ENCODE measurements at places on chromosomes 16 and 17.
A peak's percentile ranks its signal among the peaks of the same experiment; 100 is the strongest.

DNA sequence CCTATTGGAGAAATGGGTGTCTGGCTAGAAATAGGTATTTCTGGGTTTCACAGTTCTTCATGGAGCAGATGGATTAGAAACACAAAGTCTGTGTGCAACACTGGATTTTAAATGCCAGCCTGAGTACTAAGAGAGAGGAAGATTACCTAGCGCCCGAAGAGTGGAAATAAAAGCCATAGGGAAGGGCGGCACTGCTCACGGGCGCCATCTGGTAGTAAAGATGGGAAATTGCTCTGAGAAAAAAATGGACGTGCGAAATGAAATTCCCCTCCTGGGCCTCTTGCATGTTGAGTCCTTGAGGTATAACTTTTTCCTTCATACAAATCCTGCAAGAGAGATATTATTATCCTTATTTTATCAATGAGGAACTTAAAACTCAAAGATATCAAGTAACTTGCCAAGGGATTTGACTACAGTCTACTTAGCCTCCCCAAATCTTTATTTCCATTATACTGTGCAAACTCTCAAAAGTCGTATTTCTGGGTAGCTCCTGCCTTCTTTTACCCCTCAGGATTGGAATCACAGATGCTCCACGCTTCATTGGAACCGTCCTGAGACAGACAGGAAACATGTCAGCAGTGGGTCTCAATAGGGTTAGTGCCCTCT is 72.8 kb downstream of the MMD start:
- DNase-seq: peak; percentile 59

DNA sequence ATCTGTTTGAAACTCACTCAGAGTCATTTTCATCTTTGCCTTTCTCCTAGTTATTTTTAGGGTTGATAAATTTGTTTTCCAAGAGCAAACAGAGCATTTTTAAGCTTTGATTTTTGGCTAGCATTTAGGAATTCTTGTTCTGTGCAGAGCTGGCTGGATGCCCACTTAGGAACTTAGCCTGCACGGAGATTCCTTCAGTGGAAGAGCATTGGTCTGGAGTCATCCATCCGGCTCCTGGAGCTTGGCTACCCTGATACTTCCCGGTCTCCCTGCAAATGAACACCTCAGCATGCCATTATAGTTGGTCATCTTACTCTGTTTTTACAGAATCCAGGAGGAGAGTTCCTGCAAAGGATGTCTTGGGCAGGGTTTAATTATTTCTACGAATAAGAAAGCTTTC is 57.1 kb downstream of the SPECC1 start:
- DNase-seq: peak; percentile 95

DNA sequence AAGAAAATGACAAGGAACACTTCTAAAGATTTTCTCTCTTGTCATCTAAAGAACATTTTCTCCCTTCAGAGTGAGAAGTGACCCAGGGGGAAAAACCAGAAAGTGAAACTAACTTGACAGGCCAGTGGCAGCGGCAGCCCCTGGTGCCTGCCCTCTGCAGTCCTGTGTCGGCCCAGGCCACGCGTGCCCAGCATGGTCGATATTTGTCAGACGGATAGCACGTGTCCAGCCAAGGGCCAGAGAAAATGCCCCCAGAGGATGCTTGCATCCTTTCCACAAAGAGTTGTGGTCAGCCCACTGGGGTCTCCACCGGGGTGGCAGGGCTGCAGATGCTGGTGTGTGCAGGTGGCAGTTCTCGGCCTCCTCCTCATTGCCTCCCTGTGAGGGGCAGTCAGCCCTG is 176.6 kb downstream of the RAB11FIP4 start:
- no peak for DNase-seq

DNA sequence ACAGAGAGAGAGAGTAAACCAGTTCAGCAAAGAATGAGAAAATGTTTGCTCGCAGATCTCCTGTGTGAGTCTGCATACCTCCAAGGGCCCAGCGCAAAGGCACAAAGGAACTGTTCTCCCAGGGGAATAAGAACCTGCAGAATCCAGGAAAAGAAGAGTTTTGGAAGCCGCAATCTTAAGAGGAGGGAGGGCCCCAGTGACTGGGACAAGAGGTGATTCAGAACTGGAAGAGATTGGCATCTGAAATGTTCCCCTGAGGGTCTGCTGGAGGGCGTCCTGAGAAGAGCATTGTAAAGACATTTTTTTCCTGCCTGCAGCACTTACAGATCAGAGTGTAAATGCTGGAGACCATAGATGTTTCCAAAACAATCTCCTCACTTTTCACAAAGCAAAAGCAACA is 6.1 kb downstream of the ATMIN start:
- DNase-seq: no peak

GRCh38 chr17:69461951-69462369 is 47.5 kb downstream of the MAP2K6 start:
- DNase-seq: no peak

DNA sequence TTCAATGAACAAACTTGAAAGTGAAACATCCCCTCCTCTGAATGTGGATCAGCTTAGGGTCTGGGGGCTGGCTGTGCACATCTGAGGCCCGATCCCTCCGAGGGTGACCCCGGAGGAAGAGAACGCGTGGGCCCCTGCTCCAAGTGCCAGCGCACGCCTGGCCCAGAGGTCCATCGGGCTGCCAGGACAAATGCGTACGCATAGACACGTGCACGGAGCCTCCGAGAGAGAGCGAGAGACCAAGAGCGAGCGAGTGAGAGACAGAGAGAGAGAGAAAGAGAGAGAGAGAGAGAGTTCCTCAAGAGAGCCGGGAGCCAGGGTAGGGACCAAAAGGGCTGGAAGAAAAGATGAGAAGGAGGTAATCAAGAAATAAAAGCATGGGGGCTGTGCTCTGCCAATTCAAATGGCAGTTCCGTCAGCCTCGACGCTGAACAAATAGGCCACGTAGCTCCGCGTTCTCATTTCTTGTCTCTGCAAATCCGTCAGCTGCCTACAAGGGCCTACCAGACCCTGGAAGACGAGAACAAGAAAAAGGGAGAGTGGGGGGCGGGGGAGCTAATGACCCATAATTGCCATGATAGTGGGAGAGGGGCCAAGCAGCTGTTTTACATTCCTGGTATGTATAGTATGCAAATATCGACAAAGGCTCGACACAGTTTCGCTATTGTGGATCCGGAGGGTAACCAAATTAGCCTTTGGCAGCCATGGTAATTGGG is 435.3 kb upstream of the ZFHX3 start:
- no peak for DNase-seq

GRCh38 chr17:39702901-39703893 is 3.3 kb downstream of the ERBB2 start:
- peak; percentile 63 for DNase-seq

GRCh38 chr16:19861133-19861532 is 23.5 kb downstream of the GPRC5B start:
- DNase-seq: no peak
